ENCODE measurements at places on chromosomes 3 and 15. TPM values are rescaled to one million over a fixed set of nuclear protein-coding genes. Genes with fewer than 3 reads are reported as not detected.
A peak's percentile ranks its signal among the peaks of the same experiment; 100 is the strongest.

SCN11A gene
- 0.02 TPM for total RNA-seq

HHATL gene
- total RNA-seq: not detected

- peak overlapping the region; percentile 35 for H3K4me3 ChIP-seq
- no peak for DNase-seq
- H3K4me1 ChIP-seq: peaks cover 87% of the 10 kb centered on the region
- H3K27ac ChIP-seq: peak overlapping the region; percentile 68
Measured at GRCh38 chr15:63195569-63196015, 6.2 kb downstream of the RAB8B start.

GRCh38 chr15:53031469-53031868, 241.3 kb upstream of the ONECUT1 start:
- H3K4me1 ChIP-seq: no peaks in the 10 kb centered on the region
- no peak for DNase-seq
- H3K4me3 ChIP-seq: no peak overlapping the region
- no peak overlapping the region for H3K27ac ChIP-seq
- no peaks in the 10 kb centered on the region for H3K27me3 ChIP-seq

Measured in activated CD4-positive, alpha-beta memory T cell treated with anti-CD3 and anti-CD28 coated beads for 36 hours (primary cell).